ENCODE measurements at places on chromosomes 2 and 18. TPM values are rescaled to one million over a fixed set of nuclear protein-coding genes. Genes with fewer than 3 reads are reported as not detected.

GRCh38 chr2:219176818-219177551, at the start of gene CNPPD1:
Gene CNPPD1, minus strand, starts transcription at chr2:219176925. Its CDS starts 97 bp downstream, at chr2:219176828.
- H3K36me3 ChIP-seq, result peaks cover 53% of the 10 kb centered on the region
- DNase-seq, result peak; percentile 94
- no peaks in the 10 kb centered on the region for H3K27me3 ChIP-seq
- H3K27ac ChIP-seq, result peak within 1 kb of the TSS; percentile 97
- peak within 1 kb of the TSS; percentile 98 for H3K4me3 ChIP-seq
- H3K4me1 ChIP-seq, result peaks cover 30% of the 10 kb centered on the region

DNA sequence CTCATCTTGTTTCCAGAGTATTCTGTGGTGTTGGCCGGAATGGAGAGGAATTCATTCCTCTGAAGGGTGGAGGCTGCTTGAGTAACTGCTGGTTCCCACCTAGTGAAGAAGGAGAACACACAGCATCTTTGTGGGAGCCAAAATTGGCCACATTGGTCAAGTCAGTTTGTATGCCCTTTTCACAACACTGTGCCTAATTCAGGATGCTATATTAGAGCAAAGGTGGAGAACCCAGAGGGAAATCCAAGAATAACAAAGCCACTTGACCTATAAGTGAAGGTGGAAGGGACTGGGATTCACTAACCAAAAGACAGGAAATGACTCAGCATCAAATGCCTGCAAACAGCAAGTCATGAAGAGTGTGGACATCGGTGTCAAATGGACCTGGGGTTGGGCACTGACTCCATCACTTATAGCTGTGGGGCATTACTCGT, 27.3 kb upstream of the MLPH start:
- H3K4me1 ChIP-seq, result peaks cover 11% of the 10 kb centered on the region
- H3K27me3 ChIP-seq, result peaks cover 43% of the 10 kb centered on the region
- DNase-seq, result no peak
- H3K36me3 ChIP-seq, result no peaks in the 10 kb centered on the region
- no peak overlapping the region for H3K27ac ChIP-seq

Gene ZNF521
- not detected for total RNA-seq

DNA sequence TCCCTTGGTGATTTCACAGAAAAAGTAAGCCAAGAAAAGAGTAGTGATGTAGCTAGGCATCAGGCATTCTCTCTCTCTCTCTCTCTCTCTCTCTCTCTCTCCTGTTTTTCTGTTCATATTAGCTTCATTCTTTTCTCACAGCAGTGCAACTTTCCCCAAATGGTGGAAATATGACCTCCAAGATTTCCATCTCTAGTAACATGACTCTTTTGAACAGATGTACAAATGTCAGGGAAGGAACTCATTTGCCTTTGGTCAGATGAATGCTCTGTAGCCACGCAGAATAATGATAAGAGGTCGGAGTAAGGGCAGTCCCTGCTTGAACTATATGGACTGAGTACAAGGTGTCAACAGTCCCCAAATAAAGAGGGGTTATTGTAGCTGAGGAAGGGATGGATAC, 316.2 kb downstream of the GALNT13 start:
- H3K4me3 ChIP-seq, result no peak overlapping the region
- H3K36me3 ChIP-seq, result no peaks in the 10 kb centered on the region
- H3K27ac ChIP-seq, result no peak overlapping the region
- no peaks in the 10 kb centered on the region for H3K4me1 ChIP-seq

- H3K4me3 ChIP-seq, result no peak overlapping the region
- no peaks in the 10 kb centered on the region for H3K36me3 ChIP-seq
- no peaks in the 10 kb centered on the region for H3K27me3 ChIP-seq
- no peak for DNase-seq
- H3K27ac ChIP-seq, result no peak overlapping the region
Measured at GRCh38 chr2:216903470-216903869, 43.6 kb upstream of the TNP1 start.

GRCh38 chr18:46641917-46642316, 15.1 kb downstream of the LOXHD1 start:
- no peak for DNase-seq
- H3K4me3 ChIP-seq, result no peak overlapping the region
- H3K27ac ChIP-seq, result no peak overlapping the region
- no peaks in the 10 kb centered on the region for H3K36me3 ChIP-seq

Gene DRC1
- total RNA-seq, result not detected

Gene SRD5A2
- not detected for total RNA-seq

DNA sequence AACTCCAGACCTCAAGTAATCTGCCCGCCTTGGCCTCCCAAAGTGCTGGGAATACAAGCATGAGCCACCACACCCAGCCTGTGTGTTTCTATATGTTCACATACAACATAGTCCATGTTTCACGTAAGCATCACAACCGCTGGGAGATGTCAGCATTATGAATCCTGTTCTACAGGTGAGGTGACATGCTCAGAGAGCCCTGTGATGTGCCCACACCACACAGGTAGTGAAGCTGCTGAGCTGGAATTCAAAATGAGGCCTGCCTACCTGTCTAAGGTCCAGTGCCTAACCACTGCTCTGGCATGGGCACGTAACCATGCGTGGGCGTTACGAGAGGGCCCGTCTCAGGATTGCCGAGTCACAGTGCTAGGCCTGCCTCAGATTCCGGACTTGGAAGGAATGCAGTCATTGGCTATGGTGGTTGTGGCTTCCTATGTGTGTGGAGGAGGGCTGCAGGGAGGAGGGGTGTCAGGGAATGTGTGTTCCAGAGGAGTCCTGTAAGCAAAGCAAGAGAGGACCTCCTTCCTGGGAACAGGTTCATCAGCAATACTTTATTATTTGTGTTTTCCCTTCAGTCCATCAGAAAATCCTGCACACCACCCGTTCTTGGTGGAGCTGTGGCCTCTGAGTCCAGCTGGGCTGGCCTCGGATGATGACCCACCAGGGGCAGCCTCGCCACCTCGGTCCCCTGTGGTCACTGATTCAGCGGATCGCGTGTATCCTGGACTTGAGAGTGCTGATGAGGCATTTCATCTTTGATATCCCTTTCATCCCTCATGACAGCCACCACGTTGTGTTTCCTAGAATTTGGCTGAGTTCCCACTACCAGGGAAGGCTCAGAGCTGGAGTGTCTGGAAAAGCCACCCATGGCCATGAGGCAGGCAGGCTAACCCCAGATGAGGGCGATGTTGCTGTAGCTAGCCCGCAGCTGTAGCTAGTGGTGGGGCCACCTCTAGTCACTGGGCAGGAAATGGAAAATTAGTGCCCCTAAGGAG, 31.1 kb downstream of the HK2 start:
- H3K27me3 ChIP-seq, result no peaks in the 10 kb centered on the region
- H3K4me1 ChIP-seq, result peaks cover 62% of the 10 kb centered on the region
- H3K27ac ChIP-seq, result peak overlapping the region; percentile 56
- peak overlapping the region; percentile 5 for H3K4me3 ChIP-seq
- peak; percentile 48 for DNase-seq
- H3K36me3 ChIP-seq, result peaks cover 14% of the 10 kb centered on the region

- DNase-seq, result no peak
- no peak overlapping the region for H3K27ac ChIP-seq
- H3K4me1 ChIP-seq, result no peaks in the 10 kb centered on the region
- H3K4me3 ChIP-seq, result no peak overlapping the region
- H3K36me3 ChIP-seq, result no peaks in the 10 kb centered on the region
Measured at GRCh38 chr2:17857021-17857420, 21.4 kb upstream of the KCNS3 start.

Gene TRIB2
- total RNA-seq, result 6.2 TPM

DNA sequence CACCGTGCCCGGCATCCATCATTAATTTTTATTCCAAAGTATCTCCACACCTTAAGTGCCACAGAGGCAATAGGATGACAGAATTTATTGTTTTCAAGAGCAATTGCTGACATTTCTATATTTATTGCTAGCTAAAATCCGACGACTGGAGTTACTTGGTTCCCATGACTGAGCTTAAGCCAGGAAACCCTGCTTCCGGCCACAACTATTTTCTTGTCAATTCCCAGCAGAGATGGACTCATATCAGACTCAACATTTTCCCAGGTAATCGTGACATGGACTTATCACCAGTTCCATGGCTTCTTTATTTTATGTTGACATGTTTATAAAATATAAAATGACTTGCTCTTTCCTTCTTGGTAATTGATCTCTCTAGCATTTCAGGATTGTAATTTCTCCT, 20.6 kb upstream of the DCDC2C start:
- H3K4me1 ChIP-seq, result no peaks in the 10 kb centered on the region
- no peak for DNase-seq
- H3K27me3 ChIP-seq, result peaks cover 53% of the 10 kb centered on the region
- no peak overlapping the region for H3K27ac ChIP-seq

Gene GPR39
- total RNA-seq, result 24.1 TPM

- no peak overlapping the region for H3K27ac ChIP-seq
- H3K4me1 ChIP-seq, result peaks cover 13% of the 10 kb centered on the region
- H3K27me3 ChIP-seq, result no peaks in the 10 kb centered on the region
- no peak for DNase-seq
Measured at GRCh38 chr2:195722075-195722474, 65.0 kb downstream of the SLC39A10 start.

Gene ADRA2B
- not detected for total RNA-seq

- H3K27me3 ChIP-seq, result peaks cover 50% of the 10 kb centered on the region
- H3K4me1 ChIP-seq, result no peaks in the 10 kb centered on the region
- H3K4me3 ChIP-seq, result no peak overlapping the region
- H3K36me3 ChIP-seq, result no peaks in the 10 kb centered on the region
Measured at GRCh38 chr2:200687922-200688920, 102.4 kb downstream of the AOX1 start.

Gene SCN1A
- not detected for total RNA-seq

DNA sequence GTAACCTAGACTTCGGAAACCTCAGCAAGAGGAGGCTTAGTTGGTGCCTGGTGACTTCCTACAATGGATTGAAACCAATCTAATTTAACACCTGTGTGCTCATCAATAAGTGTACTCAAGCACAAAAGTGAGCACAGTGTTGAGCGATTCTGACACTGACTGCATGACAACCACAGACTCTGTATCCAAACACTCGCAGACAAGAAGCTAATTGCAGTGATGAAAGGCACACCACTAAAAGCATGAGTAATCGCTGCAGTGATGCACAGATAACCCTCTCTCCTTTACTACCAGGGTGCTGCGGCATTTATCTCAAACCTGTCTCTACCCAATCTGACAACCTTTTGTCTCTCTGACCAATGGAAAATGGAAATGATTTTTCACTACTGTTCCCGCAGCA, 168.1 kb downstream of the AFF3 start:
- no peak overlapping the region for H3K27ac ChIP-seq
- H3K27me3 ChIP-seq, result peaks cover 64% of the 10 kb centered on the region
- DNase-seq, result no peak
- peaks cover 11% of the 10 kb centered on the region for H3K4me1 ChIP-seq
- H3K4me3 ChIP-seq, result no peak overlapping the region

- H3K27ac ChIP-seq, result peak overlapping the region; percentile 60
- H3K4me3 ChIP-seq, result no peak overlapping the region
- peaks cover 15% of the 10 kb centered on the region for H3K36me3 ChIP-seq
- DNase-seq, result no peak
- peaks cover 53% of the 10 kb centered on the region for H3K4me1 ChIP-seq
- no peaks in the 10 kb centered on the region for H3K27me3 ChIP-seq
Measured at GRCh38 chr2:226475650-226476049, 324.0 kb downstream of the IRS1 start.
